Prostate gland (tissue), 2 donors: ENCODE measurements at places on chromosomes 1 and 21.

- no peaks in the 10 kb centered on the region for H3K36me3 ChIP-seq
- no peaks in the 10 kb centered on the region for H3K4me1 ChIP-seq
- no peak overlapping the region for H3K4me3 ChIP-seq
- no peak overlapping the region for H3K27ac ChIP-seq
- DNase-seq = no peak
Observed at GRCh38 chr1:161718559-161719324, 2.6 kb upstream of the FCRLB start.

DNA sequence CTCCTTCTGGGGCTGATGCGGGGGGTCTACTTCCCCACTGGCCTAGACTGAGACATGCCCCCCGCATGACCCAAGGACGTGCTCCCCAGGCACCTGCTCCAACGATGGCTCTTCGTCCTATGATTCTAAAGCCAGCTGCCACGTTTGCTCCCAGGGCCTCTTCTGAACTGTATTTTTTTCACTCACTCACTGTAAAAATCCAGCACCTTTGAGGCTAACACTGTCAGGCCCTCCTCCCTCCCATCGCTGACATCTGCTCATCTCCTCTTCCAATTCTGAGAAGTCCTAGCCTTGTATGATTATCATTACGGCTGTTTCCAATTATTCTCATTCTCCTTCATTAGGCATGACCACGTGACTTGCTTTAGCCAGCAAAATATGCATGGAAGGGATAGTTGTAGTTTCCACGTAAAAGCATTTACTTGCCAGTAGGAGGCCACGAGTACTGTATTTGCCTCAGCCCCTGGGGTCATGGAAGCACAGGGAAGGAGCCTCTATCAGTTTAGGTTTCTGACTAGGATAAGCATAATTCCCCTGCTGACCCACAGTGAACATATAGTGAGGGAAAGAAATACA lies 19.1 kb upstream of the EDN2 start:
- H3K27ac ChIP-seq = no peak overlapping the region
- peaks cover 26% of the 10 kb centered on the region for H3K4me1 ChIP-seq
- H3K27me3 ChIP-seq = no peaks in the 10 kb centered on the region
- DNase-seq = no peak
- H3K36me3 ChIP-seq = no peaks in the 10 kb centered on the region

- no peaks in the 10 kb centered on the region for H3K4me1 ChIP-seq
- no peak overlapping the region for H3K4me3 ChIP-seq
- no peaks in the 10 kb centered on the region for H3K27me3 ChIP-seq
- H3K36me3 ChIP-seq = no peaks in the 10 kb centered on the region
Observed at GRCh38 chr1:53025769-53026112, 36.3 kb upstream of the PODN start.

GRCh38 chr1:145751491-145752037 lies 32.3 kb downstream of the CD160 start:
- H3K27ac ChIP-seq = no peak overlapping the region
- no peaks in the 10 kb centered on the region for H3K27me3 ChIP-seq
- DNase-seq = no peak
- H3K4me1 ChIP-seq = no peaks in the 10 kb centered on the region
- H3K4me3 ChIP-seq = no peak overlapping the region

GRCh38 chr1:102733491-102734236 lies 374.7 kb downstream of the COL11A1 start:
- no peak for DNase-seq
- no peak overlapping the region for H3K27ac ChIP-seq
- no peak overlapping the region for H3K4me3 ChIP-seq

GRCh38 chr1:216119600-216119999 lies 303.6 kb downstream of the USH2A start:
- no peaks in the 10 kb centered on the region for H3K4me1 ChIP-seq
- H3K36me3 ChIP-seq = no peaks in the 10 kb centered on the region
- H3K27me3 ChIP-seq = no peaks in the 10 kb centered on the region
- DNase-seq = no peak
